ENCODE measurements at places on chromosomes 13 and 19.

GRCh38 chr19:28794301-28794700 is 418.6 kb downstream of the UQCRFS1 start:
- no peak for DNase-seq

- DNase-seq = no peak
Observed at GRCh38 chr19:45177817-45178261, at the start of gene TRAPPC6A. Gene TRAPPC6A (minus strand): TSS chr19:45178237. CDS start chr19:45178218, 19 bp downstream.

DNA sequence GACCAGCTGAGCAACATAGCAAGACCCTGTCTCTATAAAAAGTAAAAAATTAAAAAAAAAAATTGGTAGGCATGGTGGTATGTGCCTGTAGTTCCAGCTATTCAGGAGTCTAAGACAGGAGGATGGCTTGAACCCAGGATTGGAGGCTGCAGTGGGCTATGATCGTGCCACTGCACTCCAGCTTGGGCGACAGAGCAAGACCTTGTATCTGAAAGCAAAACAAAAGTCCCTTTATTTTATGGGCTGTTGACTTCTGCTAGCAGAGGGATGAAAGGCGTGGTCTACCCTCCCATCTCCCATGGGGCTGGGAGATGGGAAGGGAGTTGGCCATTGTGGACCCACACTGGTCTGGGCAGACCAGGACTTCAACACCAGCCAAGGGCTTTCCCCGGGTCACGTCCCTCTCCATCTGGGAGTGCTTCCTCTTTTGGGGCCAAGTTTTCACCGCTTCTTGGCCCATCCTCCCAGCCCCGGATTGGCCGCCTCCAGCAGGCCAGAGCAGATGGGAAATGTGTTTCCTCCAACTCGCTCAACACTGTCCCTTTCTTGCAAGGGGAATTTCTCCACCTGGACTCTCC is 2.2 kb upstream of the TNFSF9 start:
- DNase-seq = no peak

- DNase-seq = no peak
Observed at GRCh38 chr13:97318532-97318931, 96.4 kb downstream of the MBNL2 start.

- DNase-seq = no peak
Observed at GRCh38 chr13:109131698-109132257, 502.4 kb downstream of the MYO16 start.

GRCh38 chr13:48539550-48539949 is 6.7 kb upstream of the RCBTB2 start:
- no peak for DNase-seq

- no peak for DNase-seq
Observed at GRCh38 chr13:34757441-34757840, 184.6 kb upstream of the NBEA start.

DNA sequence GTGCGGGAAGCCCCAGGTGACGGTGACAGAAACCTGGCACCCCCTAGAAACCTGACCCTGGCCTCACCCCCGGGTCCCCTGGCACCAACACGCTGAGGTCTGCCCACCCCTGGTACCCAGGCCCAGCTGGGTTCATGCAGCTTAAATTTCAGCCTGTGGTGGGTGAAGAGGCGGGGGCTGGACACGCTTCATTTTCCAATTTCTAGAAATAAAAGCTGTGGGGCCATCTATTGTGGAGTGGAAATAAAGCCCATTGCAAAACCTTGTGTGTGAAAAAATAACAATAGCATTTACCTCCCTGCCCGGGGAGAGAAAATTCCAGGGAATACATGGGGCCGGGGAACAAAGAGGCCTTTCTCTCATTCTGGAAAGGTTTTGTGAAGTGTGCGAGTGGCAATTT is 7.5 kb upstream of the FUT5 start:
- no peak for DNase-seq

Measured in naive thymus-derived CD8-positive, alpha-beta T cell (primary cell).